ENCODE measurements at places on chromosomes 2 and 18. TPM values are rescaled to one million over a fixed set of nuclear protein-coding genes. Genes with fewer than 3 reads are reported as not detected.

Gene UPP2
- total RNA-seq = not detected

Gene CRIM1
- 134 TPM for total RNA-seq

Gene ERFE
- 8.0 TPM for total RNA-seq

Gene ACVR1C
- total RNA-seq = not detected

Gene IL1R2
- 0.73 TPM for total RNA-seq

Gene CLEC4F
- not detected for total RNA-seq

Gene BUB1
- total RNA-seq = 46.1 TPM

Gene ANKAR
- total RNA-seq = 0.82 TPM
